CD8-positive, alpha-beta memory T cell (primary cell): ENCODE measurements at places on chromosomes 2 and 18. TPM values are rescaled to one million over a fixed set of nuclear protein-coding genes. Genes with fewer than 3 reads are reported as not detected.

C2orf81 gene
- 2.6 TPM for polyA plus RNA-seq

ASXL3 gene
- polyA plus RNA-seq = not detected

MAP2 gene
- 0.08 TPM for polyA plus RNA-seq

NRP2 gene
- not detected for polyA plus RNA-seq

PMAIP1 gene
- polyA plus RNA-seq = 15.0 TPM

DSEL gene
- 1.1 TPM for polyA plus RNA-seq

MRPS9 gene
- 32.2 TPM for polyA plus RNA-seq

NT5DC4 gene
- not detected for polyA plus RNA-seq

GREB1L gene
- polyA plus RNA-seq = 0.13 TPM

SPP2 gene
- polyA plus RNA-seq = not detected
